ENCODE measurements at places on chromosomes 11 and 22.
A peak's percentile ranks its signal among the peaks of the same experiment; 100 is the strongest.

DNA sequence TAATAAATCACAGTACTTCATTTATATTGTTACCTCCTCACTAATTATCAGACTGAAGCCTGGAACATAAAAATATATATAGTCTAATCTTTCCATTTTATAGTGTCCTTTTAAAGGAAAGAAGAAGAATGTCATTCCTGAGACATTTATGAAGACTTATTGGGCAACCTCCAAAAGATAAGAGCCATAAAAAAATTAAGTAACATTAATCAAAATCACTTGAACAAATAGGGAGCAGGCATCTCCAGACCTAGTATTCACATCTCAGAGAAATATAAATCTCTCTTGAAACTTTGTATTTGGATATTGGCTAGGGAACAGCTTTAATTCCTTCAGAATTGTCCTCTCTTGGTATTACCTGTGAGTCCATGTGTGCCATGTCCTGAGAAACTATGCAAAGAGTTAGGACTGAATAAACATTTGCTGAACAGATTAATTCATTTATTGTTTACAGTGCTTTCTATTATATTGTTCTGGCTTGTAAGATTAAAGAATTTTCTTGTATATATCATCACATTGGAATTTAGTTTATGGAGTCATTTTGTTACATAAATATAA, 530.5 kb upstream of the LRRC4C start:
- no peak for DNase-seq

DNA sequence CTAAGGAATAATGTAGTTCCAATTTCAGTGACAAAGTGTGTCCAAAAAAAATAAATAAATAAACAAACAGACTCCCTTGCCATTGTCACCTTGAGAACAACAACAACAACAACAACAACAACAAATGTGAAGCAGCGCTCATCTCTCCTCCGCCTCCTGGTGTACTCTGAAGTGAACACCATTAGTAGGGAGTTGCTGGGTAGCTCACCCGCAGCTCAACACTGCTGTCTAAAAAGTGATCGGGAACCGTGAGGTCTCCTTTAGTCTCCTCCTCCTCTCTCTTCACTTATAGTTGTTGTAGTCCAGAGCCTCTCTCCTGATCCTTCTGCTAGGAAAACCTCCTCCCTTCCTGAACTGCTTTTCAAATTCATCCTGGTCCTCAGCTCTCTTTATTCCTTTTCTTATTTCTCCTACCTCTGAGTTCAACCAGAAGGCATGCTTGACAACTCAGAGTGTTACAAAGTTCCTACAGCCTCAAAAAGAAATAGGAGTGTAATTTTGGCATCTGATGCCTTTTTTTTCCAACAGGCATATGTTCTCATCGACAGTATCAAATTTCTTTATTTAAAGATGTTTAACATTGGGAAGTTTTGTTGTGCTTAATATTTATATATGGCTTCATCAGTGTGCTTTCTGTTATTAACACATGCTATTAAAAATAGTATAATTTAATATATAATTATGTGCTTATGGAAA, 215.1 kb downstream of the PGR start:
- DNase-seq, result no peak

DNA sequence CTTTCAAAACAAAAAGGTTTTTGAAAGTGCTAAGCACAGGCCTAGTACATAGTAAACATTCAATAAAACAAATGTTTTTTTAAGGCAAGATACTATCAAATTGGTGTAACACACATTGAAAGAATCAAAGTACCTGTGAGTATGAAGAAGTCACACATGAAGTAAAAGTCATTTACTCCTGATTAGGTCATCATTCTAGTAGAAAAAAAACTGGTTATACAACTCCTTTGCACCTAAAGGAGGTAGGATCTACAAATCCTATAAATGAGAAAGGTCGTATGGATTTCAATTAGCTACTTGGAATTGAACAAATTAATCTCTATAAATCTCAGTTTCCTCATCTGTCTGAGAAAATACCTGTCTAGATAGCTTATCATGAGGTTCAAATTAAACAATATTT, 80.8 kb downstream of the SIK3 start:
- no peak for DNase-seq

GRCh38 chr11:61980783-61981541, 13.5 kb upstream of the FTH1 start:
- no peak for DNase-seq

DNA sequence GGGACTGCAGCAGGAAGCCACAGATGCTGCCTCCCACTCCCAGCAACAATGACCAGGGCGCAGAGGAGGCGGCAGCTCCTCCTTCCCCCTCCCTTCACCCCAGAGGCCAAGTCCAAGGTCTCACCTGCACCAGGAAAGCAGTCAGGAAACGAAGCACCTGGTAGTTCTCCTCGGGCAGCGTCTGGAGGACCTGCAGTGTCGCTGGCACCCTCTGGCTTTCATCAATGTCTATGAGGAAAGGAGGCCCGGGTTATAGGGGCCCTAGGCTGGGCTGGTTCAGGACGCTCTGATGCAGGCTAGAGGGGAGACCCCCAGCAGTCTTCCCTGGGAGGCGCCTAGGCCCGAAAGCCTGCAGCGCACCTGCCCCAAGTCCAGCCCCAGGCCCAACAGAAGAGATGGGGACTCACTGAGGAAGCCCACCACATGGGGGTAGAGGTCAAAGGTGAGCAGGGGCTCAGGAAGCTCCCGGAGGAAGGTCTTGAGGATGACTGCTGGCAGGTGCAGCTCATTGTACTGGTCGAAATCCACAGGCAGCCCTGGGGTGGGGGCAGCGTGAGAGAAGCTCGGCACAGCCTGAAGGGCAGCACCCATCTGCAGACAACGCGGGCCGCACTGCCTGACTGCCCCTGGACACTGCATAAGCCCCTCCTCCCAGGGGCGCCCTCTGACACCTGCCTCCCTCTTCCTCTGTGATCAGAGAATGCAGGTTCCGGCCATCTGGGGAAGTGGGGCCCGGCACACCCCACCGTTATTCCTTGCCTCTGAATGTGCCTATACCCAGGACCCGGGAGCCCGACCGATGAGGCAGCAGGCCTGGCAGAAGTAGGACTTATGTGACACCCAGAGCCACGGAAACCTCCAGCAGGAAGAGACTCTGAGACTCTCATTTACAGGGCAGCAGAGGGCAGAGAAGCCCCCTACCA, 20.9 kb downstream of the ARHGAP1 start:
- no peak for DNase-seq

GRCh38 chr11:28625532-28625931, 517.3 kb downstream of the METTL15 start:
- no peak for DNase-seq

GRCh38 chr11:46210133-46210636, 67.3 kb upstream of the CREB3L1 start:
- no peak for DNase-seq

DNA sequence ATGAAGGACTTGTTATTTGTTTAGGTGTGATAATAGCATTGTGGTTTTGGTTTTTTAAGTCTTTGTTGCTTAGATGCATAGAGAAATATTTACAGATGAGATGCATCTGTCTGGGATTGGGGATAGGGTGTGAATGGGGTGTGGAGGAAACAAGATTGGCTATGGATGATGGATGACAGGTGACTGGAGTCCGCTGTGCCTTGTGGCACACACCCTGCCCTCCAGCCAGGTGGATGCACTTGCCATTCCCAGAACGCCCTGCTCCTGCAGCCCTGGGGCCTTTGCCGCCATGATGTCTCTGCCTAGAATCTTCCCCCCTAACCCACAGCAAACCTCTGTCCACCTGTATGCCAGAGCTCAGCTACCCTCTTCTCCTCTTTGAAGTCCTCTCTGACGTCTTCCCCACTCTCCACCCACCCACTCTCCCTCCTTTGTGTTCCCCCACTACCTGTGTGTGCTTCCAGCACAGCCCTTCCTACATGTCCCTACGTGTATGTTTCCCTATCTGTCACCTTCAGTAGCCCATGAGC, 54.7 kb downstream of the WNT11 start:
- DNase-seq, result no peak

DNA sequence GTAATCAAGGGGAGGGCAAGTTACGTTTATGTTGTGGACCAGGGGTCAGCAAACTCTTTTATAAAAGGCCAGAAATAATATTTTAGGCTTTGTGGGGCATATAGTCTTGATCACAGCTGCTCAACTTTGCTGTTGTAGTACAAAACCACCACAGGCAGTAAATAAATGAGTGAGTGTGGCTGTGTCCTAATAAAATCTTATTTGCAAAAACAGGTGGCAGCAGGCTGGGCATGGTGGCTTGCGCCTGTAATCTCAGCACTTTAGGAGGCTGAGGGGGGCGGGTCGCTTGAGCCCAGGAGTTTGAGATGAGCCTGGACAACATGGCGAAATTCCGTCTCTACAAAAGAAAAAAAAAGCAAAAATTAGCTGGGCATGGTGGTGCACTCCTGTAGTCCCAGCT, 57.9 kb upstream of the NUP160 start:
- no peak for DNase-seq

- DNase-seq, result no peak
These were observed 10.8 kb upstream of the CECR2 start for GRCh38 chr22:17358415-17358814.

GRCh38 chr22:44311855-44312170, 938 bp downstream of the SHISAL1 start:
- DNase-seq, result no peak

GRCh38 chr11:67015048-67015447, 7.9 kb upstream of the SYT12 start:
- no peak for DNase-seq

DNA sequence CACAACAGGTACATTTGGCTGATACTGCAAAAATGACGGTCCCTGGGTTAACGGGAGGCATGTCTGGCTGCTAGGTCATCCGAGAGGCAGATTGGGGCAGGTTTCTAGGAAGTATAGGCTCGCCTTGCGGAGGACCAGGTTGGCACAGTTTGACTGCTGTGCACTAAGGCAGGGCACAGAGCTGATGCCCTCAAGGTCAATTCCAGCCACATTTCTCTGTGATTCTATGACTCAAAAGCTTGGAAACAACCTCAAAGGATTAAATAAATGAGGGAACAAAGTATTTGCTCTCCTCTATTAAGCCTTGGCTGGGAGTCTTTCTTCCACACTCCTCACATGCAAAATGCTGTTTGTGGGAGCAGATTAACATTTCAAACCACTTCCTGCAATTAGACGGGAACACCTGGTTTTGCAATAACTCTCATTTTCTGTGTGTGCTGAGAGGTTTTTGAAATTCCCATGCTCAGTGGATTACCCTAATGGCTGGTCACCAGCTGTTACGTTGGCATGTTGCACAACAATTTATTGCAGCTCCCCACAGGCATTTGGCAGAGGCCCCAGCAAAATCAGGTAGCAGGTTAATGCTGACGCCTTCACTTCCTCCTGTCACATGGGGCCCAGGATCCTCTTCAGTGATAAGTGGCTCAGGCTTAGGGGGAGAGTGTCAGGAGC, 61.0 kb upstream of the PLET1 start:
- no peak for DNase-seq

GRCh38 chr11:35905646-35906276, 38.1 kb upstream of the LDLRAD3 start:
- DNase-seq, result no peak

DNA sequence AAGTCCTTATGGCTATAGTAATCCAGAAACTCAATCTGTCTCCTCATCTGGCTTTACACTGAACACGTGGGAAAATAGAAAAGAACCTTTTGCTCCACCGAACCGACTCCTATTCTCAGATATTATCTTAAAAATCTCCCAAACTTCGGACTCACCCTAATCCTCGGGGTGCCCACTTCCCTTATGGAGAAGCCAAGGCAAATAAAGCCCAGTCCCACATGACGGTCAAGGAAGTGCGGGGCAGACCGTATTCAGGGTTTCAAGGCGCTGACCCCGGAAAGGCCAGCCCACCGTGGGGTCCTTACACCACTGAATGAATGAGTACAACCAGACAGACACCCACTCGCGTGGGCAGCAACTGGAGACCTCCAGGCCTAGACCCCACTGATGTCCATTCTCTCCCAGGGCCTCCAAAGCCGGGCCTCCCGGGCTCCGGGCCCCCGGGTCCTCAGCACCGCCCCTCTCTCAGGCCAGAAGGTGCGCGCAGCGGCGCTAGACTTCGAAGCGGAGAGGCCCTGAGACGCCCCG, 489 bp downstream of the NUP98 start:
- DNase-seq, result no peak

- DNase-seq, result no peak
These were observed at the start of gene EHBP1L1 for GRCh38 chr11:65575568-65576231. Gene EHBP1L1 (plus strand): TSS chr11:65576053. CDS start chr11:65576303, 250 bp downstream.

GRCh38 chr22:45105281-45105702, 58.4 kb upstream of the NUP50 start:
- DNase-seq, result no peak

- no peak for DNase-seq
These were observed 63.7 kb upstream of the EED start for GRCh38 chr11:86180851-86181250.

DNA sequence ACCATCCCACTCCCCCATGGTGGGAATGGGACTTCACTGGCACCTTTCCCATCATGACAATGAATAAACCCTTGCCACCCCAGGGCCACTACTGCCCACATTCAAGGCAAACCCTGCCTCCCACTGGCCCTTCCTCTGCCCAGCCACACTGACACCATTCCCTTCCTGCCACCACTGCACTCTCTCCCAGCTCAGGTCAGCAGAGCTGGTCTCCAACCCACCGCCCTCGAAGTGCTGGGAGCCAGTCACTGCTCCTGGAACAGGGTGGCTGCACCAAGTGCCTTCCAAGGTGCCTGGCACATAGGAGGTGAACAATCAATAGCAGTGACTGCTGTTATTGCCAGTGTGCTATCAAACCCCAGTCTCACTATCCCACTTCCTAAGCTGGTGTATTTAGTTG, 27.1 kb downstream of the PRDM10 start:
- no peak for DNase-seq

- no peak for DNase-seq
These were observed 4.7 kb downstream of the HYOU1 start for GRCh38 chr11:119052163-119052814.

- DNase-seq, result peak; percentile 29
These were observed 35.5 kb downstream of the ACO2 start for GRCh38 chr22:41504397-41504796.

DNA sequence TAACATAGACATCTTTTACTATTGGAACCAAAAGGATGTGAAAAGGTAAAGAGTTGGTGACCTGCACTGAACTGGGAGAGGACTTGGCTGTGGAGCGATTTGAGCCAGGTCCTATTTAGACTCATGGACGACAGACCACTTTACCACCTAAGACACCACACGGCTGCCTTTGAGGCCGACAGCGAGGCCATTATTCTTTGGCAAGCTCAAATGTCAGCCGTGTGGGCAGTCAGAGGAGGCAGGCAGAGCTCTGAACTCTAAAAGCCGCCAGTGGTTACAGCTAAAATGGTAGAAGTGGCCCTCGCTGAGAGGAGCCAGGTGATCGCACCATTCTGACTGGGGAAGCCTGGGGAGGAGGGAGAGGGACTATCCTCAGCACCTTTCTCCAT, 50.5 kb downstream of the SCUBE1 start:
- no peak for DNase-seq

GRCh38 chr11:130300567-130300966, 14.2 kb downstream of the ZBTB44 start:
- DNase-seq, result no peak

Data from anterior cingulate cortex (tissue), 58 donors.